Stimulated activated CD4-positive, alpha-beta T cell treated with anti-CD3 and anti-CD28 coated beads, Interleukin-15, amount 100 ng/mL, for 1 hour (primary cell): ENCODE measurements at places on chromosomes 4 and X.

DNA sequence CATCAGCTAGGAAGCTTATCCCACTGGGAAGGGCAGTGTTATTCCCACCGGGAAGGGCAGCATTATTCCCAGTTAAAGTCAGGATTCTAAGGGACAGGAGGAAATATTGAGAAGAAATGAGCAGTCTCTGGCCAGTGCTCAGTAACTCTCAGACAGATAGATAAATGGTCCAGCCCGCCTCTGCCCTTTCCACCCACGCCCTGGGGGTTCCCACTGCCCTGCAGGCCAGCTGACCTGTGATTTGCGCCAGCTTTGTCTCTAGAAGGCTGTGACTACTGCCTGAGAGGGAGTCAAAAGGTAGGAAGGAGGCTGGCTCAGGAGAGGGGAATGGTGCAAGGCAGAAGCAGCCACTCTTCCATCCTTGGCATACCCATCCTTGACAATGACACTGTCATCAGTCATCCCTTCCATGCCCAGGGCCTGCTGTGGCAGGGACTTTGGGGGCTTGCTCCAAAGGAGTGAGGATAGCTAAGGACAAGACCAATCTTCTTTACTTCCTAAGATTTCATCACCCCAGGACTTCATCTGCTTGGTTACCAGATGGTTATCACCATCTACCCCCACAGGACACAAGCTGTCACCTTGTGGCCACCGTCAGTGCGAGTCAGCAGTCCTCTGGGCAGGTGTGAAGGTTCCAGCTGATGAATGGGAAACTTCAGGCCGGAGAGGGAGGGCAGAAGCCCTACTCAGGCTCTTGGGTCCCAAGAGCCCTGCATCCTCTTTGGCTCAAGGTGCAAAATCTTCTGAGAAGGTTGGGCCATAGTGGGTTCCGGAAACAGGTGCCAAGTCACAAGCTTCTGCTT is 49.5 kb downstream of the SEPSECS start:
- no peak for DNase-seq

DNA sequence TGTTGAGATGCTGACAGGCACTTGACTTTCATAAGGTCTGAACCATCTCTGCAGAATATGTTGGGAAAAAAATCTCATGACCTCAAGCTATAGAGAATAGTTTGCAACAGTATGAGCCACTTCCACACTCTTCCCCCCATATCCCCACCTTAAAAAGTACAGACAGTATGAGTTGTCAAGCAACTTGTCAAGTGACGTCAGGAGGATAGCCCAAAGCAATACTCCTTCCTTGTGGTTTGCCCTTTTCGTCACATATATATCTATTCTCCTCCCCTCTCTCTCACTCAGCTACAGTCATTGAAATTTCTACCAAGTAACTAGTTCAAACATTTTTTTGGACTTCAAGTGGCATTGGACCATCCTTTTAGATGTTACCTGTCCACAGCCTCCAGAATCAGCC is 67.7 kb downstream of the MCF2 start:
- DNase-seq = no peak

DNA sequence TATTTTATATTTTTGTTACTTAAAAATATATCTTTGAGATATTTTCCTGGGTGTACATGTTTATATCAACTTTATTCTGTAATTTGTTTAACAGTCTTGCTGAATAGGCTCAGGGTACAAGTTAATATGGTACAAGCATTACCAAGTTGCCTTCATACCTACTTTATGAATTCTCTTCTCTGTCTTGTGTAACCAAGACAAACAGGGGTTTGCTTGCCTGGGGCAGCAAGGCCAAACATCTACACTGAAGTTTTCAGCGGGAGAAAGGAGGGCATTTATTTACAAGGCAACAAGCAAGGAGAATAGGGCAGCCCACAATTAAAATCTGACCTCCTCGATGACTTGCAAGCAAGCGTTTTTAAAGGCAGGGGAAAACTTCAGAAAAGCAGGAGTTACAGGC is 24.2 kb downstream of the PPP4R3C start:
- no peak for DNase-seq

DNA sequence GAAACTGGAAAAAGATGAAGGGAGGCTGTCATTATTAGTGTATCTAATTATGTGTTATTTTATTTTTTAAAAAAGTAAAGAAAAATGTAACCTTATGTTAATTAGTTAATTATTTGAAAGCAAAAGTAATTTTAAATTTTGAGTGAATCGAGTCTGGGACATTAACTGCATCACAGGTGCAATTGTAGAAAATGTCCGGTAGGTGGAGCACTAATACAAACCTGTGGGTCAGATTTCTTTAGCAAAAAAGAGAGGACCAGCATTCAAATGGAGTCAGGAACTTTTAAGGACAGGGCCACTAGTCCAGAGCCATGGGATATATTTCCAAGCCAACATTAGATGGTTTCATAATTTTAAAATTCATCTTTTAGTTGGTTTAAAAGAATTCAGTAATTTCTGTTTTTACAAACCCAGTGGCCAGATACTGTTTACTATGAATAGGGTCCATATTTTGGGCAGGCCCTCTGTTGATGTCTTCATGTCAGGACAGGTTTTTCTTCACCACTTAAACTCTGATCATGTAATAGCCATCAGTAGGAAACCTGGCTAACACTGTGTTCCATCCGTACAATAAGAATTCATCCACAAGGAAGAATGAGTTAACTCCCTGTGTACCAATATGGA is 27.2 kb downstream of the BST1 start:
- DNase-seq = no peak

- no peak for DNase-seq
Observed at GRCh38 chr4:46462733-46463132, 72.8 kb upstream of the GABRA2 start.

DNA sequence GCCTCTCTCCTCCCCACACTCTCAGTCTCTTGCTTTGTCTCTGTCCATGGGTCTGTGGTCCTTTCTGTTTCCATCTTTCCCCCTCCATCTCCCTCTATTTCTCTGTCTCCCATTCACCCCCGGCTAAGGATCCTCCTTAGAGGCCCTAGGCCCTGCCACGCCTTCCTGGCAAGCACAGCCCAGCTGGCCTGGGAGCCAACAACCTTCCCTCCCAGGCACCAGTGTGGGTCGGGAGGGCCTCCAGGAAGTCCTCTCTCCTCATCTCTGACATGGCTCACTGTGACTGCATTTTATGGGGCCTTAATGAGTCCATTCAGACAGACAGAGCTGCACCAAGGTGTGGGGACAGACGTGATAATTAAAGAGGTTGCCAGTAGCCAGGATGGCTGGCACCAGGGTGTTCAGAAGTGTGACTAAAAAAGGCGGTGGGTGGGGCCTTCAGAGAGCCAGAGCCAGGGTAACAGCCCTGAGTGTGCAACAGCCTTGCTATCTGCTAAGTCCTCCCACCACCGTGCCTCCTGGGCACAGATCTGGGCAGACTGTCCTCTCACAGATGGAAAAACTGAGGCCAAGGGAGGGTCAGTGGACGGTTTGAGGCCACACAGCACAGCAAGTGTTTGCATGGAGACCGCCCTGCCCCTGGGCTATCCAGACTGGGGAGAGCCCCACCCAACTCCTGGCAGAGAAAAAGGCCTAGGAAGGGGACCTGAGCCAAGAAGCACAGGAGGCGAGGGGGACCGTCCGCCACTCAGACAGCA is 31.5 kb downstream of the BLOC1S4 start:
- DNase-seq = no peak

GRCh38 chr4:79756140-79756895 is 316.7 kb downstream of the ANTXR2 start:
- DNase-seq = no peak

DNA sequence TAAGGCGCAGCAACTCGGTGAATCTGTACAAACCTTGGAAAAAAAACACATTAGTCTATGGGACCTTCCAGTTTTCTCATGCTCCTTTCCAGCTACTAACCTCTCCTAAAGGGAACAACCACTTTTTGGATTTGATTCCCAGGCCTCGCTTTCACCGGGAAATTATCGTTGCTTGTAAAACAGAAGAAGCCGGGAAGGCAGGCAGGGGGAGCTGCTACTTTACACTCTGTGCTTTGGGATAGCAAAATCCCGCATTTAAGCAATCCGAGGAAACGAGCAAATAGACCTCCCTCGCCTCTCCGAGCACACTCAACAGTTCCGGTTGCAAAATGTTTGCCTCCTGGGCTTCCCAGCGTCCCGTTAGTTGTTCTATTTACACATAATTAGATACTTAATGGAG is 1.2 kb downstream of the CD38 start:
- DNase-seq = no peak

- DNase-seq = peak; percentile 46
Observed at GRCh38 chrX:153953342-153953830, 8.9 kb upstream of the RENBP start.

DNA sequence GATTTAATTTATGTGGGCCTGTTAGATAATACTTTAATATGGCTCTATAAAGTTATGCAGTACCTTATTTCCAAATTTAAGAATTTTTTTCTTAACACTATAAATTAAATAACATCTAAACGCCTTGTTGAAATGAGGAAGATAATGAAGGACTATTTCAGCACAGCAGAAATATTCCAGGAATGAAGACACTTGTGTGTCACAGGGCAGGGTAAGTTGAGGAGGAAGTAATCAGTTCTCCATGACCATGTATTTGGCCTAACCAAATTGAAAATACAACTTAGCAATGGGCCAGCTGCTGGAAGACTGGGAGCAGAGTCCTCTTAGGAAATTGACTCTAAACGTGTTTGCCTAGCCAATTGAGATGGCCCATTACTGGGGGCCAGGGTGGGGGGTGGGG is 16.9 kb downstream of the CXCL3 start:
- no peak for DNase-seq

GRCh38 chrX:28639451-28639850 is 52.2 kb downstream of the IL1RAPL1 start:
- DNase-seq = no peak

DNA sequence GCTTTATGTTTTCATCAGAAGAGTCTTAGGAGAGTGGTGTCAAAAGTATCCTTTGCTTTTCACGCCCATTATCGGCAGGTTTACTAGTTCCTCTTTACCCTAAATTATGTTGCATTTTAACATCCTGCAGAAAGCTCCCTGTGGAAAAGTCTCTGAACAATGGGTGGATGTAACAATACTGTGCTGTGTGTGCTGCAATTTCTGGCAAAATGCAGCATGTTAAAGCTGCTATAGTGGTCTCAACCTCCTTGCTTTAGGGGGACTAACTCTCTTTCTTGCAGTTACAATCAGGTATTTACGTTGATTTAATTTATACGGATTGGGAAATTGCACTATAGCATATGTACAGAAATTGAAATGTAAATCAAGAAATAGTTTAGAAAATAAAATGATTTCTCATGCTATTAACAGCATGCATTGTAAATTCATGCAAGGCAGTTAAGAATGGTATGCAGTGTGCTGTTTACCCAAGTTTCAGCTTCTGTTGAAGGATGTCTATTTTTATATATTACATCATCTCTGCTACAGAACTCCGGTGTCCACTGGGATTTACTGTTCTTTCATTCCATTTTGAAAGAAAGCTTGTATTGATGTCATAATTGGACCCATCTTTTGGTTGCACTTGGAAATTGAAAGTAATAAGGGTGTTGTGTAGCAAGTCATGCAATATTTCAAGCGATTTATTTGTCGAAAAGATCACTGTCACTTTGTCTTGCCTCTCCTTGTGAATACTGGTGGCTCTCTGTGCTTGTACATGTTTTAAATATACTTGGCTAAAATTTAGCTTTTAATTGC is 145.7 kb downstream of the RAPGEF2 start:
- no peak for DNase-seq

DNA sequence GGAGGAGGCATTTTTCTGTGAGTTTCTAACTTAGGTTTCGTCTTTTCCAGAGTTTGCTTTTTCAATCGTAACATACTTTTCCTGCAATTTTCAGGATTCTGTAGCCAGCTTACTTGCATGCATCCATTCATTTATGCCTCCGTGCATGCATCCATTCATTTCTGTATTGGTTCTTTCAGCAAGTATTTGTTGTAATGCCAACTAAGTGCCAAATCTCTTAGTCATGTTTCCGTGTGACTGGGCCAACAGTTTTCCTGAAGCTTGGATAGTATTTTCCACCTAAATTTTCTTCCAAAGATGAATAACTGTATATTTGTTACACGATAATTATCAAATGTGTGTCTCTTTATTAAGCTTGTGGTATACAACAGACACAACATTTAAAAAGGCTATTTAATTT is 41.5 kb downstream of the CBLL2 start:
- no peak for DNase-seq

- DNase-seq = no peak
Observed at GRCh38 chr4:185764876-185765275, 47.1 kb downstream of the SORBS2 start.

- no peak for DNase-seq
Observed at GRCh38 chr4:71472946-71473345, 134.1 kb downstream of the SLC4A4 start.

DNA sequence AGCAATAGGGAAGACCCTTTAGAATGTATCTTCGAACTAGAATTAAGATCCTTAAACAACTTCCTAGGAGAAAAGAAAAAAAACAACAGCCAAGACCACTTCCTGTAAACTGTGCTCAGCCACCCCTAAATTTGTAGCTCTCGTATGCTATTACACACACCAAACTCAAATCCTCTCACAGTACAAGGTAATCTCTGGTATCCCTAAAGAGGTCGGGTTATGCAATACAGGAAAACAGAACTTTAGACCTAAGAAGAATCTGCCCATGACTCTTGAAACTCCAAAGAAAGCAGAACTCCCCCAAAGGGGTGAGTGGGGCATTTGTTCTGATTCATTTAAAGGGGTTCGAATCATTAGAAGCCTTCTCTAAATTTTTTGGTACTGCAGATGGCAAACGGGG is 170.9 kb upstream of the CASK start:
- DNase-seq = no peak

- peak; percentile 44 for DNase-seq
Observed at GRCh38 chr4:108030332-108030731, 40.6 kb downstream of the HADH start.

DNA sequence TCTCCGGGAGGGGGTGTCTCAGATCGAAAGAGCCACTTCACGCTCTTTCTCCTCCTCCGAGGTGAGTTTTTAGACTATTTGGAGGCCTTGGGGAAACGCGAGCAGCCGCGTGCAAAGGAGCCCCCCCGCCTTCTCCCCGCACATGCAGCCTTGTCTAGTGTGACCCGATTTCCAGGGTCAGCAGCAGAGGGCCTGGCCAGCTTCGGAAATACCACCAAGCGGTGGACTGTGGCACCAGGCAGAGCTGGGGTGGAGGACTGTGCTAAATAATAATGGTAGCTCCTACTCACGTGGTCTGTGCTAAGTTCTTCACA is 79.3 kb upstream of the BCOR start:
- no peak for DNase-seq

GRCh38 chr4:40423735-40424134 is 88.6 kb downstream of the CHRNA9 start:
- no peak for DNase-seq
